Neural progenitor cell (in vitro differentiated cells): ENCODE measurements at places on chromosomes 6 and 20. TPM values are rescaled to one million over a fixed set of nuclear protein-coding genes. Genes with fewer than 3 reads are reported as not detected.

DNA sequence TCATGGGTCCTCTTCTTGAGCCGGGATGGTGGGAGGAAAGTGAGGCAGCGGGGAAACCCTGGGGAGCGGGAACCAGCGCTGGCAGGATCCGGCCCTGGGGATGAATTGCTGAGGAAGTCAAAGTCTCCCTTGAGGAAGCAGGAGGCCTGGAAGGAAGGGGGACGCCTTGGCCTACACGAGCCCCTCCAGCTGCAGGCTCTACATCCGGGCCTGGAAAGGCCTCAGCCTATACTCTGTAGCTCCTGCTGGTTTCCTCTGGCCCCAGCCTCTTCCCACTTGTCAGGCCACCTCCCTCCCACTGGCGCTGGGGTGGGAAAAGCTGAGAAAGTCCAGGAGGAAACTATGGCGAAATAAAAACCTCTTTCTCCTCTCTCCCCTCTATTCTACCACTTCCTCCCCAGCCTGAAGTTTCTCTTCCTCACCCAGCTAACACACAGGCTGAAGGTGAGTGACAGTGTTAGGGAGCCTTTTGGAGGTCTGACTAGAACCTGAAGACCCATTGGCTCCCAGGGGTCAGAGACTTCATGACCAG is 14.9 kb downstream of the TREML2 start:
- no peak for DNase-seq

GRCh38 chr6:128412680-128413079 is 107.7 kb downstream of the PTPRK start:
- DNase-seq, result no peak

- DNase-seq, result no peak
Observed at GRCh38 chr6:37840940-37841300, 21.4 kb downstream of the ZFAND3 start.

DNA sequence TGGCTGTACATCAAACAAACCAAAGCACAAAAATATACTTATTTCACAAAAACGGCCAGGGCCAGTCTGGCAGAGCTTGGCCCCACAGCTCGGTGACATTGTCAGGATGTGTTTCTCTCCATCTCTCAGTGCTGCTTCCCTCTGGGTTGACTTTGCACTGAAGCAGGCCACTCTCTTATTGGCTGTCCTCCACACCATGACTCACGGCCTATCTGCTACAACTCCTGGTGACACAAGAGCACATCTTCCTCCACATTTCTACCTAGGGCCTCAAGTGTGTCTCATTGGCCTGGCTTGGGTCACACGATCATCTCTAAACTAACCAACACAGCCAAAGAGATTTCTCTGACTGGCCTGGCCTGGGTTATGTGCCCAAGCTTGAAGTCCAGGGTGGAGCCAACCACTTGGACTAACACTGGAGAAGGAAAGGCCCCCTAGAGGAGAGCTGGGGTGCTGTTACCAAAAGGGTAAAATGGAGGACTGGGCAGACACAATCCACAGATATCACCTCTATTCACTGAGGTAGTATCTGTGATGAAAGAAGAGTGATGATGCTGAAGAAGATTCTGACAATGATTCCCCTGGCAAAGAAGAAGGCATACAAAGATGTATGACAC is 159.8 kb upstream of the TSHZ2 start:
- DNase-seq, result no peak

GRCh38 chr20:43662943-43663655 is 3.8 kb upstream of the MYBL2 start:
- DNase-seq, result no peak

- no peak for DNase-seq
Observed at GRCh38 chr20:45268531-45268930, 14.2 kb upstream of the SLPI start.

DNA sequence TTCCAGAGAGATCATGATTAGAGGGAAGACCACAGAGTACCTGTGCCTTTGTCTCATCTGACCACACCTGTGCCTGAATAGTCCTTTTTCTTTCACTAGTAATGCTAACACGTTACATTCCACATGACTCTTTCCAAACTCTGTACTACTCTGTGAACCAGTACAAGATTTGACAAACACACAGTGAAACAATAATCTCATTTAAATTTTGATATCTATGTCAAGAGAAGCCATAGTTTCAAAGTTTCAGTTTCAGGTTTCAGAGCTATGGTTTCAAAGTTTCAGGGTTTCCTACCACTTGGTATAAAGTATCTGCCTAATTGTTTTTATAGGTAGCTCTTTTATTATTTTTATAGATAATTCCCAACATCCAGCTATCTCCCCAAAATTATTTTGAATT is 62.0 kb upstream of the PHACTR2 start:
- DNase-seq, result no peak

The HDGFL1 gene
- total RNA-seq, result not detected in 2 replicates

The C6orf58 gene
- total RNA-seq, result not detected in 2 replicates

- DNase-seq, result no peak
Observed at GRCh38 chr6:34189806-34190503, 44.1 kb upstream of the GRM4 start.

The HNF4A gene
- total RNA-seq, result 0.68 and 1.6 TPM in 2 replicates

The GABRR2 gene
- 0.28 TPM in 1 of 2 replicates, not detected in the other for total RNA-seq

- peak; percentile 21 for DNase-seq
Observed at GRCh38 chr20:6595704-6596103, 171.8 kb upstream of the BMP2 start.

DNA sequence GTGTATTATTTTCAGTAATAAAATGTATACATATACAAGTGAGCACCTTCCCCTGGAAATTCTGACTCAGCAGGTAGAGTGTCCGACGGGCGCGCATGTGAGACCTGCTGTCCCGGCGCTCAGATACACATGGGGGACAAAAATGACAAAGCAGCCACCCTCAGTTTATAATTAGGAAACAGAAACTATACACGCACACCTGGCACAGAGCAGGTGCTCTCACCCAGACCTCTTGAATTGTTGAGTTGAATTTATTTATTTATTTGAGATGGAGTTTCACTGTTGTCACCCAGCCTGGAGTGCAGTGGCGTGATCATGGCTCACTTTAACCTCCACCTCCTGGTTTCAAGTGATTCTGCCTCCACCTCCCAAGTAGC is 180.4 kb downstream of the ZDHHC14 start:
- DNase-seq, result no peak

The FAM217A gene
- not detected in 2 replicates for total RNA-seq

DNA sequence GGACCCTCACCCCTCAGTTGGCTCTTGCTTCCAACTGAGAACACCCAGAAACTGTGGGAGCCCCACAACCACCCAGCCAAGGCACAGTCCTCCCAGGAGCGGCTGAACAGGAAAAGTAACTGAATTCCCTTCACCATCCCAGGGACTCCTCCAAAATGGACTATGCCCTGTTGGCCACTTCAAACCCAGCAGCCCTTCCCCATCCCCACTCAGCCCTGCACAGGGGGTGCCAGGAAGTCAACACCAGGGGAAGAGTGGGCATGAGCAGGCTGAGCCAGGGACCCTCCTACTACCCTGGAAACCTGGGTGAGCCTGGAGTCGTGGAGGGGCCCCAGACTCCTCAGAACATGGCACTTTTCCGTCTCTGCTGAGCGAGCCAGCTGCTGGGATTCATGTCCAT is 10.3 kb downstream of the GUCA1B start:
- DNase-seq, result no peak

The FOXF2 gene
- not detected in 2 replicates for total RNA-seq

DNA sequence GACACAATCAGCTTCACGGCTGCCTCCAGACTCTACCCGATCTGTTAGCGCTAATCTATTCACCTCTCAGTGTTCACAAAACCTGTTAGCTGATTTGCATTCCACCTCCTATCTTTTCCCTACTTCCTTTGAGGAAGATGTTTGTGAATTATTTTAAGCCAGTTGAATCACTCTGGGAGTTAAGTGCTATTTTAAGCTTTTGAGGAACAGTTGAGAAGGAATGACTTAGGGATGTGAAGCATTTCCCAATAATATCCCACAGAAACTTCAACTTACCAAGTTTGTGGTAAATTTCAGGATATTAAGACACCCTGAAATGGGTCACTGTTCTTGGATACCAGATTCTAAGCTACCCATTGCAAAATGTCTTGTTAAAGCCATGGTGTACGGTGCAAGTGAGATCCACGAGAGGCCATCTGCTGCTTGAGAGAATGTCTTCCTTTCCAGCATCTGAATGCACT is 145.2 kb upstream of the CITED2 start:
- DNase-seq, result no peak

The OSER1 gene
- 44.4 and 51.8 TPM in 2 replicates for total RNA-seq

The C6orf118 gene
- total RNA-seq, result 2.2 and 4.2 TPM in 2 replicates

DNA sequence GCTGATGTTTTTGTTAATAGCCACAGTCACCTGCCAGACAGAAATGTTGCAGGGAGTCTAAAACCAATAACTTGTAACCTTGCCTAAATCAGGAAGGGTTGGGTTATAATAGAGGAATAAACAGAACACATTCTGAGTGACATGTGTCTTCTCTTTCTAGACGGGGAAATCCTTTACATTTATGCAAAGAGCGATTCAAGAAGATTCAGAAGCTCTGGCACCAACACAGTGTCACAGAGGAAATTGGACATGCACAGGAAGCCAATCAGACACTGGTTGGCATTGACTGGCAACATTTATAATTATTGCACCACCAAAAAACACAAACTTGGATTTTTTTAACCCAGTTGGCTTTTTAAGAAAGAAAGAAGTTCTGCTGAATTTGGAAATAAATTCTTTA is 31.5 kb downstream of the PRPH2 start:
- DNase-seq, result no peak

DNA sequence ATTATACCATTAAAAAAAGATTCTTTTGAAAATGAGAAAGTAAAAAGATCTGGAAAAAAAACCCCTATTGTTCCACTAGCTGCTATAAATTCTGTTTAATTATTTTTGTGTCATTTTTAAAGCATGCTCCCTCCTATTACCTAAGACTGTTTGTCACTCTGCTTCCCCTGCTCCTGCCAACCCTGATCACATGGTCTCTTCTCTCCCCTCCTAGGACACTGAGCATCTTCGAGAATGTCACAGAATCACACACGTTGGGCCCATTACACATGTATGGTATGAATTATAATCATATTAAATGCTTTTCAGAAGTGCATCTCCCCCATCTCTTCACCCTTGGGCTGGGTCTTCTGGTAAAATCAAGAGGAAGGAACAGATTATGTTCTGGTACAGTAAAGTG is 6.2 kb downstream of the SNAP91 start:
- no peak for DNase-seq

The MYBL2 gene
- 28.8 and 62.5 TPM in 2 replicates for total RNA-seq

DNA sequence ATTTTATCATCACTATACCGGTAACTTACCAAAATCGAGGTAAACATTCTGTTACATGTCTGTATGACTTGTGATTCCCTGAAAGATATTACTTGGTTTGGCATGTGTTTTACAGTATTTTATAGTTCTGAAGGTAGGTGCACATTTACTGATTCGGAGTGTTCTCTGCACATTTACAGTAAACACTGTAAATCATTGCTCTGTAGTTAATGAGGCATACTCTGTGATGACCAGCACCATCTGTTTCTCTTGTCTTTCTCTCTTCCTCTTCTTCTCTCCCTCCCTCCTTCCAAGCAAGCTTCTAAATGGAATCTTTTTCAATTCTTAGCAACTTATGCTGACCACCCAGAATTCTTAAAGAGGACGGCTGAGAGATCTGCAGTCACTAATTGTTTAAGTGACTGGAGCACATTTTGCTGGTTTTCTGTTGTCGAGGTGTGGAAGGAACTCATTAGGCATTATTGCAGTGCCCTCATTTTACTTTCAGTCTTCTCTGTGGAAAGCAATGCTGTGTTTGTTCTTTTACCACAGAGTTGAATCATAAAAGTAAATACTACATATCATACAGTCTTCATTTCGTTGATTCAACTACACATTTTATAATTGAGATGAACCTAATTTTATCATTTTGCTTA is 126.5 kb downstream of the UTRN start:
- peak; percentile 19 for DNase-seq

The GPR63 gene
- 13.2 and 18.2 TPM in 2 replicates for total RNA-seq

DNA sequence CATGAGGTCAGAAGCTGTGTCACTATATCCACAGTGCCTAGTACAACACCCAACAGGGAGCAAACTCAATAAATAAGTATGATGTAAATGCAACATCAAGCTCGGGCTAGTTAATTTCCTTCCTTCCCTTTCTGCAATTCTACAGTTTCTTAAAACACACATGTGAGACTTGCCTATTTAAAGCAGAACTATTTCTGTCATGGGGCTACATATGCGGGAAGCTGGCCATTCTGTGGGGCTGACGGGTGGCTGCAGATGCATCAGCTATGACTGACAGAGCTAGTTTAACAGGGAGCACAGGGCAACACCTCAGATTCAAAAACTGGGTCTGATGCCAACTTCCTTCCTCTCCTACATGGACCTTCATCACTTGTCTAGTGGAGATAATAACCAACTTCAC is 118.1 kb upstream of the ENPP5 start:
- DNase-seq, result no peak

The SLC4A11 gene
- 0.95 and 3.4 TPM in 2 replicates for total RNA-seq

DNA sequence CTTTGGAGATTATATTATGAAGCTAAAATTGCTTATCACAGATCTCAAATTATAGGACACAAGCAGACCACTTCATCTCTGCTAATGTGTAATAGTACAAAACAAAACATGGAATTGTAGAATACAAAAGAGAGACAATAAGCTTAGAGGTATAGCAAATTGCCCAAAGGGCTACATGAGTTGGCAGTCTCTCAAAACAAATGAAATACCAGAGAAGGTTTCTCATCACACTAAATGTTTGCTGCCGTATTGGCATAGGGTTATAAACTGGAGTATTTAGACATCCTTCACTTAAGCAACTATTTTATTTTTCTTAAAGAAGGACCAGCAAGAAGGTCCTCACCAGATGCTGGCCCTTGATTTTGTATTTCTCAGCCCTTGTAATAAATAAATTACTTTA is 5.9 kb upstream of the EYA4 start:
- no peak for DNase-seq

DNA sequence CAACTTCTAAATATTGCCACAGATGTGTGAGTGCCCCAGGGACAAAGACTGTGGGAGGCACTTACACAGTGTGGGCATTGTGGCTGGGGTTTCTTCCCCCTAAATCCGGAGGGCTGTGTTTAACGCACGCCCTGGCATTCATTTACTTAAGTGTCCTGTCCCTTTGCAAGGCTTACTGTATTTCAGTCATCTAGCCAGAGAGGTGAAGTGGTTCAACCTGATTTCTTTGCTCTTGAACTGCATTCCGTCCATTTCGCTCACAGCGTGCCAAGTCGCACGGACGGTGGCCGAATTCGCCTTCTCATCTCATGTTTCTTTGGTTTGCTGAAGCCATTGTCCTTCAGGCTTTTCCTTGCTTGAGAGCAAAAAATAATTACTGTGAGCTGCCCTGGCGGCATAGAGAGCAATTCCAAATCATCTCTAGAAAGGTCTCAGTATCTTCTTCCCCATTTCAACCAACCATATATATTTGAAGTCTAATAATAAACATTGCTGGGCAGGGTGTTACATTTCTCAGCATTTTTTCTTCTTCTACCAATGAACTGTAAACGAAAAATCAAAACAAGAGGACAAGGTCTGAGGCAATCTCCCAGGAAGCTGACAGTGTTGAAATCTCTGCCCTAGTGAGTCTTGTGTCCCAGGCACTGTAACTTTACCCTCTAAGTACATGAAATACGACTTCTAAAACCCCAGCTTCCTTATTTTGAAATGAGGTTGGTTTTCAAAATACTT is 16.9 kb downstream of the SYTL3 start:
- DNase-seq, result no peak

- no peak for DNase-seq
Observed at GRCh38 chr6:6695625-6696276, 107.2 kb downstream of the LY86 start.

The CAGE1 gene
- total RNA-seq, result 0.03 TPM in 1 of 2 replicates, not detected in the other

GRCh38 chr6:157143171-157143889 is 180.0 kb downstream of the TMEM242 start:
- DNase-seq, result peak; percentile 41
